Fibroblast of gingiva (primary cell): ENCODE measurements at places on chromosomes 12 and 14.
A peak's percentile ranks its signal among the peaks of the same experiment; 100 is the strongest.

- peak; percentile 70 for DNase-seq
Measured at GRCh38 chr14:32594766-32595165, 265.7 kb downstream of the AKAP6 start.

- DNase-seq = peak; percentile 66
Measured at GRCh38 chr14:102774391-102775153, 2.7 kb upstream of the TRAF3 start.

GRCh38 chr12:127381681-127382080 is 885.3 kb upstream of the TMEM132C start:
- no peak for DNase-seq

DNA sequence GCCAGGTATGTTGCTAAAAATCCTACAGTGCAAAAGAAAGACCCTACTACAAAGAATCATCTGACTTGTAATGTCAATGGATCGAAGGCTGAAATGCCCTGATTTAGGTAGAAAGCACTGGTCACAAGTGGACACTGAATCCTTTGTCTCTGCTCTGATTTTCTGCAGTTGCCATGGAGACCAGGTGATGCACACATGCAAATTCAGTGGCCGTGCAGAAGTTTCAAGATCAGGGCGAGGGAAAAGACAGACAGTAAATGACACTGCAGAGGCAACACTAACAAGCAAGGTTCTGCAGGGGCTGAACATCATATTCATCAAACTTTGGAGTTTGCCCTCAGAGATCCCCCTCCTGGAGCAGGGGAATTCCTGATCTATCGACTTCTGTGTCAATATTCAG is 370.3 kb upstream of the TMEM132C start:
- no peak for DNase-seq

DNA sequence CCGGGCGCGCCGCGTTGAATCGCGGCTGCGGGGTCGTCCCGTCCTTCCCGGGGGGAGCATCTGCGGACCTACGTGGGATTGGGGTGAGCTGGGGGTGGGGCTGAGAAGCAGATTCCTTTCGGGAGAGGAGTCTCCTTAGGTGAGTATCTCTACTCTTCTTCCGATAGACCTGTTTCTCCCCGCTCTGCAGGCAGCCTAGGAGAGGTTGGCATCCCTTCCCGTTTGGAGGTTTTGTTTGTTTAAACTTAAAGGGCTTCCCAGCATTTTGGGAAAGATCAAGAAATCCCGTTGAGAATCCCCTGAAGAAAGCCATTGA is 411 bp downstream of the TTLL5 start:
- DNase-seq = no peak

DNA sequence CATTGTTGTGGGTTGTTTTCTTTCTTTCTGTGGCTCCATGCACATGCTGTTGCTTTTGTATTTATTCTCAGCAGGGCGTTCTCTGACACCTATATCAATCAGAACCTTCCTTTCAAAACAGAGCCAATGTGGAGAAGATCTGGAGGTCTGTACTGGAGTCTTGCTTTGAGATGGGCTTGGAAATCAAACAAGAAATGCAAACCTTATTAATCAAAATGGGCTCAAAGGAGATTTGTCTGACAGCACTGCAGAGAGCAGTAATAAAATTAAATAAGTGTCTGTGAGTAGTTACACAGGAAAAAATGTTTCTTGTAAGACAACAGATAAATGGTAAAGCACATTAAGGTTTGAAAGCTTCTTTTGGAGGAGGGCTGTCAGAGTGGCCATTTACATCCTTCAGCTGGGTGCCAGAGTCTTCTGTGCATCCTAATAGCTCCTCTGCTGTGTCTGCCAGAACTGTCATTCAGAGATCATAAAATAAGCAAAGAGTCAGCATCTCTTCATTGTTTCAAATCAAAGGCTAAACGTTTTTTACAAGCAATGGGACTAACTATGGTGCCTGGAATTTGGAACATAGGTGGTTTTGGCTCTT is 414.3 kb downstream of the NAV3 start:
- DNase-seq = no peak

DNA sequence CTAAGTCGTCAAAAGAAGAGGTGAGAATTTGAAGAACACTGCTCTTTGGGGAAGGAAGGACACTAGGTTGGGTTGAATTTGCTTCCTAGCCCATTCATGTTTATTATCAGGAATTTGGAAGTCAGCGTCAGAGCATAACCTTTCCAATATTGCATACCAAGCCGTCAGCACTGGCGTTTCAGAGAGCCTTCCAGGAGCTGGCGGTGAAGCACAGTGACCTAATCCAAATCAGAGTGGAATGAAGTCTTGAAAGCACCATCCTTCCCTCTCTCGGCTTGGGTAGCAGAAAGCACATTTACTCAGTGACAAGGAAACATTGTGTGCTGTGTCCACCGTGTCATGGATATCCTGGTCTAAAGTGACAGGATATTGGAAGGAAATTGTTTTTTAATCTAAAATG is 240.3 kb upstream of the PELI2 start:
- DNase-seq = peak; percentile 24

DNA sequence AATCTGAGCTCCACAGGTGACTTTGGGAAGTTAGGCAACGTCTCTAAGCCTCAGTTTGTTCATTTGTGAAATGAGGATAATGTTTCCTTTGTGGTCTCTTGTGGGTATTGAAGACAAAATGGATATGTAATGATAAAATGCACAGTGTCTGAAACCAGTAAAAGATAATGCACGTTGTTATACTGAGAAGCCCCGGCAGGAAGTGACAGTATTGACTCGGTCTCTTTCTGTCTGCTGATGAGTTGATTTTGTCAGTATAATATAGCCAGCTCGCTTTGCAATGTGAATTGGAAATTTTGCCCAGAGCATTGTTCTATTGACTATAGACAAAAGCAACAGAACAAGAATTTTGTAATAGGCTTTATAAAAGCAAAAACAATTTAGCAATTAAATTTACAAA is 49.2 kb upstream of the SLC38A1 start:
- no peak for DNase-seq

- no peak for DNase-seq
Measured at GRCh38 chr12:64387197-64387816, 3.3 kb downstream of the C12orf56 start.

DNA sequence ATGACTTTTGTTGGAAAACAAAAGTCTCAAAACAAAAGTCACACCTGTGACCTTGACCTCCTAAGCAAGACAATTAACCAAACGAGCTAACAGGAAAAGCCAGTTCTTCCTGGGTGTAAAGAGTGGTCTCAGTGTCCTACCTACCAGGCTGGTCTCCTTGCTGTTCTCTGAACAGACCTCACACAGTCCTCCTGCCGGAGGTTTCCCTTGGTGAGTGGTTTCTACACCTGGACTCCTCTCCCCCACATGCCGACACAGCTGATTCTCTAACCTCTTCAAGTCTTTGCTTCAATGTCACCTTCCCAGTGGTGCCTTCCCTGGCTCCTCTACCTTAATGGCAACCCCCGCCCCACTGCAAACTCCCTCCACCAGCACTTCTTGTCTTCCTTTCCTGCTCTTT is 238.6 kb downstream of the ZFP36L1 start:
- no peak for DNase-seq

DNA sequence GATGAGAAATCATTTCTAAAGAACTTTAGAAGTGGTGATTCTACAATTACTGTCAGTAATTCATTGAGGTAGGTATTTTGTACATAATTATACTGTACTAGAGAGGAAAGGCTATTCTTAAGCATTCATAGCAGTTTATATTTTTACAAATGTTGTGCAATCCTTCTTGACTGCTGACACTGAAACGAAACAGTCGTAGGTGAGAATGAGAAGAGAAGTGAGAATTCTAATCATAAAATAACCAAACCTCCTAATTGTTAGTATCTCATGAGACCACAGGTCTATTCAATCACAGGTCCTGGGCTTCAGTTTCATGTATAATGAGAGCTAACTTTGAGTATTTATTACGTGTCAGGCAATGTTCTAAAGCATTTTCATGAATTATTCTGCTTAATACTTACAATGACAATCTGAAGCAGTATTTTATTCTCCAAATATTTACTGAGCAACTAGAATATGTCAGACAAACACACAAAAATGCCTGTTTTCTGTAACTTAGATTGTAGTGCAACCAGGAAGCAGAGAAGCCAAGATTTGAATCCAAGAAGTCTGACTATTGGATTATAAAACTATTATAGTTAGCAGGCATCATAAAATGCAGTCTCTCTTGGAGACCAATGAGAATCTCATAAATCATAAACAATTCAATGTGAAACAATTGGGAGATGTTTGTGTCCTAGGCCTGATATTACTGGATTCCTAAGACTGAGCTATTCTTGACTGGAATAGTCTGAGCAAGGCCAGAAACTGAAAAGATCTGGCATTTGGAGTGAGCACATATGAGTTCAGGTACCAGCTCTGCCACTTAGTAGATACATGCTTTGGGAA is 24.3 kb downstream of the RERG start:
- no peak for DNase-seq

- DNase-seq = no peak
Measured at GRCh38 chr12:13942826-13943225, 38.6 kb downstream of the GRIN2B start.

DNA sequence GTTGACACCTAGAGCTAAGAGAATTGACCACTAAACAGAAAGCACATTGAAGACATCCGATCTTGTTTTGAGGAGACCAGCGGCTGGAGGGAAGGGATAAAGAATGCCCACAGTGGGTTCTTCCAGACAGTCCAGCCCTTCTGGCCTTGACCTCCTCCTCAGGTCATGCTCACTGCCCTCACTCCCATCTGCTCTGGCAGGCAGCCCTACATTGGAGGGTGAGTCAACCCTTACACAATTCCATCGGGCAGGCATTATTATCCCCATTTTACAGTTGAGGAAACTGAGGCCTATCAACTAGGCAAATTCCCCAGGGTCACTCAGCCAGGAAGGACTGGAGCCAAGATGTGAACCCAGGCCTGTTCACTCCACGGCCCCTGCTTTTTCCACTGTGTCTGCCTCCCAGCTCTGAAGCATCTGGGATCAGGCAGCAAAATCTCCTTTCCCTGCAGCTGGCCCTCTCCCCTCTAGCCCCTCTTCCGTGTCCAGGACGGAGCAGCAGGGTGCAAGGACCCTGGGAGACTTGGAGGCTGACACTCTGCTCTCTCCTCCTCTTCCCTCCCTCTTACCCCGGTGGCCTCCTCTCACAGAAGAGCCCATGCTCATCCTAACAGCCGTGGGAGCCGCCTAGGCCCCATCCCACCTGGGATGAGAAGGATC is 5.3 kb downstream of the SCNN1A start:
- DNase-seq = peak; percentile 61

DNA sequence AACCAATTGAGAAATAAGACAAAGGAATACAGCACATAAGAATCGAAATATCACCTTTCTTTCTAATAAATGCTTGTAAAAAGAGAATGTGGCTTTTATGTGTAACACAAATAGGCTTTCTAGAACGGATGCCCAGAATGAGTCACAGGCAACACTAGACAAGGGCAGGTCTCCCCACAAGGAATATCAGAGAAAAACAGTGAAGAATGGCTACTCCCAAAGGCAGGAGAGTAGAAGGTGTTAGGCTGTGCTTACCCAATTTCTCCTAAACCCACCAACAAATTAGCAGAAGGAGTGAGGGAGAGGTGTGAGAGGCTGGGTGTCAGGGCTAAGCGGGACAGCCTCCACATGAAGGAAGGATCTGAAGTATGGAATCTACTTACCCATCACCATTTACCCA is 55.2 kb downstream of the GALNT4 start:
- peak; percentile 12 for DNase-seq

DNA sequence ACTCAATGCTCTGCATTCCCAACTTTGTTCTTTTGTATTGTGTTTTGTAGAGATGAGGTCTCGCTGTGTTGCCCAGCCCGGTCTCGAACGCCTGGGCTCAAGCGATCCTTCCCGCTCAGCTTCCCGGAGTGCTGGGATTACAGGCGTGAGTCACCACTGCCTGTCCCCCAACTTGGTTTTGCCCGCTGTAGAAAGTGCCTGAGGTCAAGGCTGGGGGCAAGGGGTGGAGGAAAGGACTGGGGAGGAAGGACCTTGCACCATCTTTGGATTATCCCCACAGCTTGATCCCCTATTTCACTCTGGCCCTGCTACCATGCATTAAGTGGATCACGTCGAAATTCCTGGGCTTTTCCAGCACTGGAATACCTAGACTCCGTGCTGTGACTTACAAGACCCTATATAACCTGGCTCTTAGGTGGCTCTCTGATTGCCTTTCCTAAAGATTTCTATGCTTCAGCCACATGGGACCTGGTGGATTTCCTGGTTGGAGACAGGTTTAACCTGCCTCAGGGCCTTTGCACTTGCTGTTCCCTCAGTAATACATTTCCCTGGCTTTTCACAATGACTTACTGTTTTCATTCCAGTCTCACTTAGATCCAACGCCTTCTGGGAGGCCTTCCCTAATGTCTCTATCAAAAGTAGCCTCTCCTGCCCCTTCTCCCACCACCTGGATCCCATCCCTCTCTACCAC is 608 bp upstream of the PIANP start:
- DNase-seq = no peak

DNA sequence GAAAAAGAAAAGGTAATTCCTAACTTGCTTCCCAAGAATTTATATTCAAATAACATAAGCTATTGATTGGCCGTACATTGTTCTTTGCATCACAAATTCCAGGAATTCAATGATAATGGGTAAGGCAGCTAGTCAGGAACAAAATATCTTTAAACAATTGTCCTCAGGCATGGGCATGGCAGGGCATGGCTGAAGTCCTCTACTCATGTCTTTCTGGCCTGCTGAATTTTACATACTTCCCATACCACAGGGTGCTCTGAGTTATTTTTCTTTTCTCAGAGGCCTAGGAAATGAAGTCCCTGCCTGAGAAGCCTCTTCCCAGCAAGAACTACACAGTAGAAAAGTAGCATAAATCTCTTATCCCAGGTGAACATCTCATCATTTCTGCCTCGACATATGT is 15.1 kb upstream of the DRAM1 start:
- no peak for DNase-seq

DNA sequence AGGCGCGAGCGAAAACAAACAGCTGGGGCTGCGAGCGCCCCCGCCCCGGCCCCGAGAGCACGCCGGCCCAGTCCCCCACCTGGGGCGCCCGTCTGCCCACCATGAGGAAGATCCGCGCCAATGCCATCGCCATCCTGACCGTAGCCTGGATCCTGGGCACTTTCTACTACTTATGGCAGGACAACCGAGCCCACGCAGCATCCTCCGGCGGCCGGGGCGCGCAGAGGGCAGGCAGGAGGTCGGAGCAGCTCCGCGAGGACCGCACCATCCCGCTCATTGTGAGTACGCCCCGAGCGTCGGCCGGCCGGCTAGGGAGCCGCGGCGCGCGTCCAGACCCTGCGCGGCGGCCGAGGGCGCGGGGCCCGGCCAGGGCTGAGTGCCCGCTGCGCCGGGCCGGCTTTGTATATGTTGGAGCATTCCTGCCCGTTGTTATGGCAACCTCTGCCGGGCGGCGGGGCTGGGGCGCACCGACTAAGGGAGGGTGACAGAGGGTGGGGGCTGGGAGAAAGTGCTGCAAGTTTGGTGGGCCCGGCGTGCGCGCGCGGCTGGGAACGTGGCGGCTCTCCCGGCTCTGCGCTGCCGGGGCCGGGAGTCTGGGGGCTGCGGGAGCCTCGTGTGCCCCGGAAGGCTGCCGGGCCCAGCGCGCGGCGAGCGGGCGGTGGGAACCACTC is 367 bp downstream of the GALNT16 start:
- no peak for DNase-seq

GRCh38 chr12:6936636-6937480 is 6.8 kb upstream of the RNU7-1 start:
- DNase-seq = no peak

- DNase-seq = no peak
Measured at GRCh38 chr14:21395450-21395849, 11.6 kb upstream of the SUPT16H start.
